ENCODE measurements at places on chromosomes 3 and 15.

GRCh38 chr3:171358181-171358880 is 101.9 kb downstream of the TNIK start:
- no peaks in the 10 kb centered on the region for H3K27me3 ChIP-seq
- no peaks in the 10 kb centered on the region for H3K36me3 ChIP-seq
- no peak for DNase-seq
- no peaks in the 10 kb centered on the region for H3K4me1 ChIP-seq
- H3K4me3 ChIP-seq: no peak overlapping the region

GRCh38 chr15:26899658-26900057 is 32.8 kb downstream of the GABRA5 start:
- no peak overlapping the region for H3K4me3 ChIP-seq
- no peak for DNase-seq
- H3K36me3 ChIP-seq: no peaks in the 10 kb centered on the region
- no peaks in the 10 kb centered on the region for H3K4me1 ChIP-seq

GRCh38 chr3:114375608-114376421 is 82.0 kb downstream of the TIGIT start:
- no peak overlapping the region for H3K4me3 ChIP-seq
- H3K36me3 ChIP-seq: no peaks in the 10 kb centered on the region
- H3K27me3 ChIP-seq: no peaks in the 10 kb centered on the region
- H3K4me1 ChIP-seq: no peaks in the 10 kb centered on the region
- H3K27ac ChIP-seq: no peak overlapping the region
- DNase-seq: no peak

GRCh38 chr3:69368129-69368741 is 17.7 kb downstream of the FRMD4B start:
- DNase-seq: no peak
- H3K36me3 ChIP-seq: no peaks in the 10 kb centered on the region
- H3K27ac ChIP-seq: no peak overlapping the region
- peaks cover 20% of the 10 kb centered on the region for H3K4me1 ChIP-seq
- H3K27me3 ChIP-seq: no peaks in the 10 kb centered on the region

- no peak overlapping the region for H3K27ac ChIP-seq
- no peaks in the 10 kb centered on the region for H3K4me1 ChIP-seq
- H3K27me3 ChIP-seq: no peaks in the 10 kb centered on the region
- DNase-seq: no peak
- H3K4me3 ChIP-seq: no peak overlapping the region
Measured at GRCh38 chr15:77502379-77503095, 81.8 kb downstream of the HMG20A start.

GRCh38 chr15:98669638-98670037 is 21.3 kb downstream of the IGF1R start:
- H3K27ac ChIP-seq: no peak overlapping the region

- no peak for DNase-seq
- no peak overlapping the region for H3K27ac ChIP-seq
- no peaks in the 10 kb centered on the region for H3K27me3 ChIP-seq
- H3K4me1 ChIP-seq: no peaks in the 10 kb centered on the region
Measured at GRCh38 chr15:58537033-58537432, 105.2 kb downstream of the LIPC start.

- H3K27me3 ChIP-seq: no peaks in the 10 kb centered on the region
- no peak overlapping the region for H3K4me3 ChIP-seq
- no peak overlapping the region for H3K27ac ChIP-seq
- DNase-seq: no peak
- H3K4me1 ChIP-seq: no peaks in the 10 kb centered on the region
Measured at GRCh38 chr15:75732809-75733451, 20.3 kb upstream of the CSPG4 start.

DNA sequence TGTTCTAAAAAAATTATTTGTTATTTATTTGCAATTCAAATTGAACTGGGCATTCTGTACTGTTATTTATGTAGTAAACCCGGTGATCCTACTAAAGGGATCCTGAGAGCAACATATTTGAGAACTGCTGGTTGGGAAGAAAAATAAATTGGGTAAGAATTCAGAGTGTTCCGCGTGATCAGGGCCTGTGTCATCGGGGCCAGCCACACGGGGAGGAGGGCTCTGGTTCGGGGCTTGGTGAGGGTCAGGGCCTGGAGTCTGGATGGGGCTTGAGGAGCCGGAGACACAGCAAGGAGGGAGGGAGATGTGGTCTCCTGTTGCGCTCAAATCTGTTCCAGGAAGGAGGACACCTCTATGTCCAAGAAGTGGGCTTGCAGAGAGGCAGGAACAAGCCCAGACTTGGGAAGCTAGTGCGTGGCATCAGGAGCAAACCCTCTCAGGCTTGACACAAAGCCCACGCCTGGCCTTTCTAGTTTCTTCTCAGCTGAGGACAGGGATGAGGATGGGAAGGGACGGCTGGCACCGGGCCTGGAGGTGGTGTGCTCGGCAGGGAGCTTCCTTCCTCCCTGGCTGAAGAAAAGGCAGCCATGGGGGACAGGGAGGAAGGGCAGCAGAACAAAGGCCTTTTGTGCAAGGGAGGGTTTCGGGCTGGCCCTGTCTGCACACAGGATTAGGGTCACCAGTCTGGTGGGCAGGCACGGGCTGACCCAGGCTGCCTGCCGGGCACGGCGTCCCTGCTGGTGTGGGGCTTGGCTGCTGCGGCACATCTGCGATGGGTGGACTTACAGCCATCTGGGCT is 22.9 kb upstream of the FBLN2 start:
- H3K27me3 ChIP-seq: no peaks in the 10 kb centered on the region
- no peaks in the 10 kb centered on the region for H3K4me1 ChIP-seq
- H3K4me3 ChIP-seq: no peak overlapping the region
- no peaks in the 10 kb centered on the region for H3K36me3 ChIP-seq
- H3K27ac ChIP-seq: no peak overlapping the region

DNA sequence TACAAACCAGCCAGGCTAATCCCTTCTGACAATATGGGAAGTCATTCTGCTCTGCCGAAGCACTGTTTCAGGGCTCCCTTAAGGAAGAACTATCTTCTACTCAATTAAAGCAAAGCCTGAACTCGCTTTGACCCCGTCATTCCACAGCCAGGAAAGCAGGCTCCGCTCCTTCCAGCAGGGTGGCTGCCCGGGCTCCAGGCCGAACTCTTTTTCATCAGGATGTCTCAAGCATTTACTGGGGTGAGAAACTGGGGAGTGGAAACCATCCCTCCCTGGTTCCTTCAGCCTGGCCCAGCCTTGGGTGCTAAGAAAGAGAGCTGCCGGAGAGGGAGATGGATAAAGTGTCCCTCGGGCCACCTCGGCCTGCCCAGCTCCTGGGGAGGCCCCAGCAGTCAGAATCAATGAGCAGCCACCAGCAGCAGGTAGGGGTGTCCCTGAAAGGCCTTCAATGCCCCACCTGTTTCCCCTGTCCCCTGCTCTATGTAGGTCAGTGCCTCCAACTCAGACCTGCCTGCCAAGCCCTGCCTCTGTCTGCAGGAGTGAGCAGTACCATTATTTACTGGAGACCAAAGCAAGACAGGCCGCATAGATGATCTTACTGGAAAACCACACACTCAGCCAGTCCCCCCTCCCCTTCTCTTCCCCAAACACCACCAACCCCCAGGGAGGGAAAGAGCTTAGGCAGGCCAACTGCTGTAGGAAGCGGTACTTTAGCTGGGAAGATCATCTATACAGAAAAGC is 225.6 kb upstream of the TLE3 start:
- H3K27ac ChIP-seq: no peak overlapping the region
- H3K36me3 ChIP-seq: no peaks in the 10 kb centered on the region
- DNase-seq: no peak

DNA sequence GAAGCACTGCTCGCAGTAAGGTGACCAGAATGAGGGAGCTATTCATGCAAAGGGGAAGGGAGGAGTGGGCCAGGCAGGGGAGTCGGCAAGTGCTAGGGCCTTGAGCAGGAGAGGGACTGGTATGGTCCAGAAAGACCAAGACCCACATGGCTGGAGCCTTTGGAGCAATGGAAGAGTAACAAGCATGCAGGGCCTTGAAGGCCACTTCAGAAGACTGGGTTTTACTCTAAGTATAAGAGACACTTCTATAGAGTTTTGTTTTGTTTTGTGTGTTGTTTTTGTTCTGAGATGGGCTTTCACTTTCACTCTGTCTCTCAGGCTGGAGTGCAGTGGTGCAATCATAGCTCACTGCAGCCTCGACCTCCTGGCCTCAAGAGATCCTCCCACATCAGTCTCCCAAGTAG is 42.0 kb downstream of the BFSP2 start:
- H3K4me1 ChIP-seq: peaks cover 16% of the 10 kb centered on the region
- no peaks in the 10 kb centered on the region for H3K27me3 ChIP-seq
- no peaks in the 10 kb centered on the region for H3K36me3 ChIP-seq
- H3K27ac ChIP-seq: peak overlapping the region; percentile 57
- DNase-seq: peak; percentile 19

All from naive thymus-derived CD4-positive, alpha-beta T cell (primary cell).